NCI-H1930 (cell line): ENCODE measurements at places on chromosomes 16 and 17.

- no peak for DNase-seq
Observed at GRCh38 chr16:19085679-19086200, 18.3 kb downstream of the COQ7 start.

DNA sequence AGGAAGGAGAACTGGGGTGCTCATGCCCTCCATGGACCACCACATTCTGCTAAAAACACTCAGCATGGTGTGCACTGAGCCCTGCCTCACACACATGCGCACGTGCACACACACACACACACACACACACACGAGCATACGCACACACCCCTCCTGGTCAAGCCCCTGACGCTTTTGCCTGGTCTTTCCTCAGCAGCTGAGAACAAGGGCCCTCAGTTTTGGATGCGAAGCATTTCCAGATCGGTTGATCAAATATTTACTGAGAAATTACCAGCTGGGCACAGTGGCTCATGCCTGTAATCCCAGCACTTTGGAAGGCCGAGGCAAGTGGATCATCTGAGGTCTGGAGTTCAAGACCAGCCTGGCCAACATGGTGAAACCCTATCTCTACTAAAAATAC, 20.1 kb upstream of the RAI1 start:
- DNase-seq: no peak

GRCh38 chr17:74728702-74729075, 8.4 kb upstream of the RAB37 start:
- no peak for DNase-seq

- no peak for DNase-seq
Observed at GRCh38 chr16:47865337-47865855, 290.4 kb downstream of the ABCC12 start.

GRCh38 chr17:5976251-5976650, 93.9 kb upstream of the WSCD1 start:
- no peak for DNase-seq

DNA sequence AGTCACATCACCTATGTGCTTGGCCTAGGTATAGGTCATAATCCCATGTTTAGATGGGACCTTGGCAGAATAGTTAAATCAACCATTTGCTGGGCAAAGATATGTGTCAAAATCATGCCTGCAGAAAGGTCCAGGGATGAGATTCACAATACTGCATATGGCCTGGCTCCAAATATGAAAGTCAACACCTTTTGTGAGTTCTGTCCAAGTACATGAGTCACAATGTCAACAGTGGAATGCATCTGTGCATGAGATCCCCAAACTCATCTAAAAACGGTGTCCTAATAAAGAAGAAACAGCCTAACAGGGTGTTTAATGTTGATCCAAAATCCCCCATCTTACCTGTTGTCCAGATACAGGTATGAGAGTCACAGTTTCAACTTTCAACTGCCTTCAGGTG, 1847.5 kb downstream of the TP53TG3F start:
- no peak for DNase-seq

GRCh38 chr16:20743591-20743990, 2.0 kb upstream of the THUMPD1 start:
- no peak for DNase-seq

DNA sequence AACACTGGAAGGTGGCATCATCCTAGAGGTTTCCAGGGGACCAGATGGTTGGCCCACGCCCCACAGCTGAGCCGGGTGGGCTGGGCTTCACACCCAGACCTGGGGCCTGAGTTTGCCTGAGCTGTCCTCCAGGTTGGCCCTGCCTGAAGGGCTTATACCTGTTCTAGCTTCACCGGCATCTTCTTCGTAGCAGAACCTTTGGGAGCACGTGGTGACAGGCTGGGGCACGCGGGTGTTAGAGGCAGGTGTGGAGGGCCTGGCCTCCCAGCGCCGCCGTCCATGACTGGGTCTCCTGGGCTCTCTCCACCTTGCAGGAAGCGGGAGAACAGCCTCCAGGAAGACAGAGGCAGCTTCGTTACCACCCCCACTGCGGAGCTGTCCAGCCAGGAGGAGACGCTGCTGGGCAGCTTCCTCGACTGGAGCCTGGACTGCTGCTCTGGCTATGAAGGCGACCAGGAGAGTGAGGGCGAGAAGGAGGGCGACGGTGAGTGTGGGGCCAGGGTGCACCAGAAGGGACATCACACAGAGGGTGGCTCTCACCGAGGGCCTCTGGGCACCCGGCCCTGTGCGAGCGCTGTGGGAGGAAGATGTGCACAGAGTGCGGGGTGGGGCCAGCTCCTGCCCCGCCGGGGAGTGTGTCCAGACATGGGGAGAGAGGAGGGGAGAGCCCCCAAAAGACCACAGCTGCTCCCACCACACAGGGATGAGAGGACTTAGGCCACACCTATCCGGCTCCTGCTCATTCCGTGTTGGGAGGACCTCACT, 4.6 kb upstream of the TEDC2 start:
- no peak for DNase-seq

GRCh38 chr17:65856865-65857264, 295.4 kb upstream of the AXIN2 start:
- DNase-seq: no peak

DNA sequence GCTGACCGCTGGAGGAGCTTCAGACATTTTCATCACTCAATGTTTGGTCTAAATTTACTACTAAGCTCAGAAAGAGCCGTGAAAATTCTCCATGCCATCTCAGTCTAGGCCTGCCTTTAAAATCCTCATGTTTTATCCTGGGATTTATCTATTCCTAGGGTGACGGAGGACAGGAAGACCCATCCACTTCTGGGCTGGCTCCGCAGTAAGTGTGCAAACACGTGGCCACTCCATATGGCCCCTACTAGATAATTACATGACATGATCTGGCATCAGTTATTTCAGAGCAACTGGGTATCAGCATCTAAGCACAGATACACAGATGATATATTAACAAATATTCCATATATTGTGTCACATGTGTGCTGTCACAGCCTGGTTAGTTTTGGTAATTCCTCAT, 77.8 kb upstream of the HS3ST4 start:
- no peak for DNase-seq

DNA sequence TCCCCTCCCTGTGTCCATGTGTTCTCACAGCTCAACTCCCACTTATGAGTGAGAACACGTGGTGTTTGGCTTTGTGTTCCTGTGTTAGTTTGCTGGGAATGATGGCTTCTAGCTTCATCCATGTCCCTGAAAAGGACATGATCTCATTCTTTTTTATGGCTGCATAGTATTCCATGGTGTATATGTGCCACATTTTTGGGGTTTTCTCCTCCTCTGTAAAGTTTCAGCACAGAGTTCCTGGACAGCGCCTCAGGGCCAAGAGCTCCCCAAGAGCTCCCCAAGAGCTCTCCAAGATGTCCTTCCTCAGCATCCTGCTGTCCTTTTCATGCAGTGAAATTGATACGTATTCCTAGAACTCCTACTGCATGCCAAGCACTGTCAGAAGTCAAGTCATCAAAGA, 6.9 kb upstream of the ABAT start:
- no peak for DNase-seq

DNA sequence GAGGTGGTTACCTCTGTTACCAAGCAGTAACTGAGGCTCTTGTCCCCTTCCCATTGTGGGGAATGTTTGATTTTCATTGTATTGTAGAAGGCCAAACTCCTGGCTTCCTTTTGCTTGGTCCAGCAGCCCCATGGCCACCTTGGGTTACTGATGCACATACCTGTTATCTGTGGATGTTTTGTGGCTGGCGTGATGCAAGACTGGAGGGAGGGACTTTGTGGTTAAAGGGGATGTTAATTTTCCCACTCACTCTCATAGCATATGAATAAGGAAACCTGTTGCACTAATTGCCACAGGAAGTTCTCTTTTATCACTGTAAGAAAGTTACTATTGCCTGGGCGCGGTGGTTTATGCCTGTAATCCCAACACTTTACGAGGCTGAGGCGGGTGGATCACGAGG, 168.6 kb upstream of the HS3ST4 start:
- no peak for DNase-seq

DNA sequence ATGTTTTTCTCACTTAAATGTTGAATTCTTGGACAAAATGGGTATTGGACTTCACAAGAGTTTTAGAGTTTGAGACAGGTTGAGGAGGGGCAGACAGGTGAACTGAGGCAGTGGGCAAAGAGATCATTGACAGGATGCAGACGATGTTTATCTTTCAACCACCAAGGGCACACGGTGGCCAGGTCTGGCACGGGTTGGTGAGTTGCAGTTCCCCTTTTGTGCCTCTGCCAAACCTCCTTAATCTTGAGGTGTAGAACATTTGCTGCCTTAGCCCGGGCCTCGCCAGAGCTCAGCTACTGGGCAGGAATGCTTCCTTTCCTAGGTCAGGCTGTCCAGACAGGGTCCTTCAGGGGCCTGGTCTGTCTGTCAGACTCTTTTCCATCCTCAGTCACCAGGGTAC, 567.4 kb upstream of the SOX9 start:
- DNase-seq: no peak

GRCh38 chr16:88651276-88651988, 579 bp upstream of the CYBA start:
- no peak for DNase-seq

- no peak for DNase-seq
Observed at GRCh38 chr17:28475151-28475900, 1.9 kb downstream of the SLC13A2 start.

GRCh38 chr16:73046849-73047214, 1.1 kb downstream of the ZFHX3 start:
- DNase-seq: no peak

DNA sequence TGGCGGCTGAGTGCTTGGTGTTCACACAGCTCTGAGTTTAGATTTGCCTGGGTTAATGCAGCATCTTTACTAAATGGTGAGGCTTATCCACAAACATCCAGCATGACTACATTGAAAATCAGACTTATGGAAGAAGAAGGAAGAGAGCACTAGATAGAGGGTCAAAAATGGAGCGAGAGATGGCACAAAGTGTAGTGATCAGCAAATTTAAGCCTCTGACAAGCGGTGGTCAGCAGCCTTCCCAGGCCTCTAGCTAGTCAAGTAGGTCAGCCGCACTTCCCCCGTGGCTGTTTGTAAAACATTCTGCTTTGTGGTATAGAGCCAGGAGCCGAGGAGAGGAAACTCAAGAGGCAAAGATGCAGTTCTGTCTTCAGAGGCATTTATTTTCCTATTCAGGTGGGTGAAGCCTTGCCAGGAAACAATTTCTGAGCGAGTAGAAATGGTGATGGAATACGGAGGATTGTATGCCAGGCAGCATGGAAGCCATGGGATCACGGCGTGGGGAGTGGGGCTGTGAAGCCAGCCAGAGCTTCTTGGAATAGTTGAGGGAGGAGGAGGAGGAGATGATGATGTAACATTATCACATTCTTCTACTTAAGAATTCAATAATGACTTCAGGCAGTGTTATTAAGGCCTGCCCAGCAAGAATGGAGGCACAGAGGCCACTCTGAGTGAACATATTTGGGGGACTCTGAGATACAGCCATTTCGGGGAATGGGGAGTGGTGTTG, 118.9 kb downstream of the MSI2 start:
- DNase-seq: no peak

GRCh38 chr17:18186627-18186982, 3.0 kb downstream of the ALKBH5 start:
- no peak for DNase-seq

GRCh38 chr17:81566461-81567126, 14.4 kb upstream of the FAAP100 start:
- no peak for DNase-seq
